ENCODE measurements at places on chromosomes 2 and 18.

DNA sequence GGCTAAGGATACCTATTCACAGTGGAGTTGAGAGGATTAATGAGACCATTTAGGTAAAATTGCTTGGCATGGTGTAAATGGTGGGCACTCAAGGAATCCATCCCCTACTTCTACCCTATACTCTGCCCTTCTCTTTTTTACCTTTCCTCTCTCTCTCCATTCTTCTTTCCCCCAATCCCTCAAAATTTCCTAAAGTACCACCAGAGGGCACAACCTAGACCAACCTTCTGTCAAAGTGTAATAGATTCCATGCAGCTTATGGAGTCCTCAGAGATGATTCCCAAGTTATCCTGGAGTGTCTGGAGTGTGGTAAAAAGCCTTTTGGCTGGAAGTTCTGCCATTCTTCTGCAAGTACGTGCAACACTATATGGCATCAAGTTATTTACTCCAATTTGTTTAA is 33.0 kb upstream of the CCDC195 start:
- DNase-seq, result no peak

GRCh38 chr2:144261336-144261735 is 258.6 kb downstream of the ZEB2 start:
- no peak for DNase-seq

GRCh38 chr18:66235206-66235605 is 368.7 kb downstream of the CDH19 start:
- no peak for DNase-seq

GRCh38 chr2:238408615-238409340 is 17.9 kb upstream of the ASB1 start:
- no peak for DNase-seq

DNA sequence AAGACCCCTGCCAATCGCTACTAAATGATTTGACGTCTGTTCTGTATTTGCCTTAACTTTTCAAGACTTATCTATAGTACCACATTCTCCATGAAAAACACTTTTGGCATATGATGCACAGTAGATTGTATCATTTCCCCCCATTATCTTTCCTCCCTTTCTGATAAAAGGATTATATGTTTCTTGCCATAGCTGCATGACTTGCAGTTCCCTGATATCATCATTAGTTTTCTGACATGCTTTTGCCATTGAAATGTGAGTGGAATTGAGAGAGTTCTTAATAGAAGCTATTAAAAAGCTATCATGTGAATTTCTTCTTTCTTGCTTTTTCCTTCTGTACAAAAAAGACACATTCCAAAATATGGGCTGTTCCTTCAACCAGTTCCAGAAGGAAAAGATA is 130.3 kb downstream of the TMEFF2 start:
- no peak for DNase-seq

- no peak for DNase-seq
These were observed 142.3 kb downstream of the ABCA12 start for GRCh38 chr2:214995926-214996670.

DNA sequence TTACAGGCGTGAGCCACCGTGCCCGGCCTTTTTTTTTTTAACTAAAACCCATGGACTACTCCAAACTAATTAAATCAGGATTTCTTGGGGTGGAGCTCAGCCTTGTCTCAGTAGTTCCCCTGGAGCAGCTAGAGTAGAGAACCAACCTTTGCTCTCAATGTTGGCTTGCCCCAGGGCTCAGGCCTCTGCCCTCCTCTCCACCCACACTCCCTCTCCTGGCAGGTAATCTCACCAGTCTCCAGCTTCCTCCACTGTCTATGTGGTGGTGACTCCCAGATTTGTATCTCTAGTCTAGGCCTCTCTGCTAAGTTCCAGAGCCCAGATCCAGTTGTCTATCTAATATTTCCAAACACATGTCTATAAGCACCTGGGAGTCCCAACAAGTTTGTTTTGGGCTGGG is 9.6 kb upstream of the MTA3 start:
- DNase-seq, result no peak

- DNase-seq, result no peak
These were observed 158.0 kb downstream of the CELF4 start for GRCh38 chr18:37407571-37407970.

DNA sequence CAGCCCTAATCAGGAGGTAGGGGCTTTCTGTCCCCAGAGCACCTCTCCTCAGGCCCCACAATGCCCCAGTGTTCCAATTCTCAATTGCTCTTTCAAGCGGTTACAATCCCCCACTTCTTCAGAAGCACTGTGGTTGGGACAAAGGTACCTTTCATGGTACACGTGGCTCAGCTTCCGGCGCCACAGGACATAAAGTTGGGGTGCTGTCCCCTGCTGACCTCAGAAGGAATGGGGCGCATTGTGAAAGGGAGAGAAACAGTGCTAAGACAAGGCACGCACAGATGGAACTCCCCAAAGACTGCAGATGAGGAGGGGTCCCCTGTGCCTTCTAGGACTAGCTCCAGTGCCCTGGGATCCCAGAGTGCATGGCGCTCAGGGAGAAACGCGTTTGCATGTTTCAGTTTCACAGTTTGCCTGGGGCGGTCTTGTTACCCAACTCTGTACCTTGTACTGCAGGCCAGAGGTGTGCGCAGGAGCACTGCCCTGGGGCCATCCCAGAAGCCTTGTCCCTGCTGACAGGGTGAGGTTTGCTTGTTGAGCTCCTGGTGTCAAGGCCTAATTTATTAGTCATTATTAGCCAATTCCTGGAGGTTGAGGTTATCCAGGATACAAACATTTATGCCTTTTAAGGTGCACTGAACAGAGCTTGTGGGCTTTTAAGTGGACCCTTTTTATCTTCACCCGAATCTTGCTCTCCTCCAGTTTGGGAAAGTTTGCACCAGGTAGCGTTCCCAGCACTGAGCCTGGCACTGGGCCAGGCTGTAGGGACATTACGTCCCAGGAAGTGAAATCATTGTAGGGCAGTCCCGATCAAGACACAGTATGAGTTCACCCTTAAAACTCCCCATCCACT is 7.6 kb downstream of the CNDP1 start:
- no peak for DNase-seq

- peak; percentile 29 for DNase-seq
These were observed 12.0 kb upstream of the C2orf66 start for GRCh38 chr2:196821195-196821594.

DNA sequence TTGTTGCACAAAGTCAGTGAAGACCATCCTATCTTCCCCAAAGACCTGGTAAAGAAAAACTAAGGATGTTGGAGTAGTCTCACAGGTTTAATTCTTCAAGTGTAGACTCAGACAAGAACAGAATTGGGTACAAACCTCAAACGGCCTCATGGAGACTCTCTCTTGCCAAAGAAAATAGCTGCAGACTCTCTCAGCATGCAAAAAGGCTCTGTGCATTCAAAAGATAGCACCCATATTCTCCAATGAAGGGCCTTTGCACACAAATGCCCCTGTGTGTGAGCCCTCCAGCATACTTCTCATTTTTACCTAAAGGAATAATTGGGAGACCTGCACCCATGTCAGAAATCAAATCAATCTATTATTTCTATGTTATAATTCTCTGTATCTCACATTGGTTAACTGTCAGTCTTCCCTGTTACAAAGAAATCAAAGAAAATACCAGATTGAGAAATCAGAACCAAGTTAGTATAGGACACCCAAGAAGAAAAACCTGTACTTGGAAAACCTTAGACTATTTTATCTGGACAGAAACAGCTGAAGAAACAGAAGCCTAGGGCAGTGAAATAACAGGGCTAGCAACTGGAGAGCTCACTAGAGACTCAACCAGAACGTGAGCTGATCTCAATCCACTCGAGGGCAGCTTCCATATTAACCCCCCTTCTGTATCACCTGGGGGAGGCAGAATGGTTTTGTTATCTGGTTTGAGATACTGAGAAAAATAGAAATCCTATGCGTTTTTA is 134.7 kb upstream of the DNAJC10 start:
- DNase-seq, result no peak

DNA sequence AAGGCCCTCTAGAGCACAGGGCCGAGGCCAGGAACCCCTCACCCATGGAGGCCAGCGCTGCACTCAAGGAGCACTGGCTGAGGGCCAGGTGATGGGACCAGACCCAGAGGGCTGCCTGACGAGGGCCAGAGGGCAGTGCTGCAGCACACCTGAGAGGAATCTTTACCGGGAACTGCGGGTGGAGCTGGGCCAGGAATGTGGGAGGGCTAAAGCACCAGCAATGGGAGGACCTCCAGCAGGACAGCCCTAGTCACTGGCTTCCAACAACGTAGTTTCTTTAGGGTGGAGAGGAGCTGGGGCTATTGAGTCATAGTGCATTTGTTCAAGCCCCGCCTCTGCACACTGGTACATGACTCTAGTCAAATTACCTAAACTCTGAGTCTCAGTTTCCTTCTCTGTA is 143.4 kb downstream of the TMEM17 start:
- DNase-seq, result no peak

GRCh38 chr2:27915874-27916273 is 25.3 kb downstream of the BABAM2 start:
- no peak for DNase-seq

DNA sequence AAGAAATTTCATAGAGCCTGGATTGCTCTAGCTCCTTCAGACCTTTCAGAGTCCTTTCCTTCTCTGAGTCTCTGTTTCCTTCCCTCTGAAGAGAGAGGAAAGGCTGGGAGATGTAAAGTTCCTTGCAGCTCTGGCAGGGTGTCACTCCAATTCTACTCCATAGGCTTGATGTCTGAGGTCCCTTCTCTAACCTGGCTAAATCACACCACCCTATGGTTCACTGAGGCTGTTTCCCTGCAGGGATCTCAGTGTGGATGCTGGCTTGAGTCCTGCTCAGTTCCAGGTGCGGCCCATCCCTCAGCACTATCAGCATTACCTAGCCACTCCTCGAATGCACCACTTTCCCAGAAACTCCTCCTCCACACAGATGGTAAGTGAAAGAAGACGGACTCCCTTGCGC is 209.7 kb downstream of the LOXHD1 start:
- no peak for DNase-seq

DNA sequence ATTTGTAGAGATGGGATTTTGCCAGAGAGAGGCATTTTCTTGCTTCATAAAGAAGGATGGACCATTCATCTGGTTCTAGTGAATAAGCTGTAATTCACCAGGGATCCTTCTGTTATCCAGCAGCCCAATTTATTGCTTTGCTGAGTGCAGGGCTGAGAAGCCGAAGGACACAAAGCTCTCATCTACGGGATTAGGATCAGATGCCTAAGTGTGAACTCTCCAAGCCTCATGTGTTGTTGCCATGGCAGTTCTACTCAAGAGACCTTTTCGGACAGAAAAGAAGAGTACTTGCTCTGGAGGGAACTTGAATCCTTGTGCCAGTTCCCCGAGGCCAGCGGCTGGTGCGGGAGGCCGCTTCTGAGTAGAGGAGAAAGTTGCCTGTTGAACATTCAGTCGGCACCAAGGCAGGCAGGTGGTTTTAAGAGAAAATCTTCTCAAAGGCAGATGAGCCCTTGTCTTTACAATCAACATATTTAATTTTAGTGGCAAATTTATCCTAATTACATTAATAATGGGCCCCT is 38.4 kb upstream of the MBP start:
- no peak for DNase-seq

- DNase-seq, result no peak
These were observed 168.6 kb upstream of the CWC22 start for GRCh38 chr2:180175736-180176135.

- no peak for DNase-seq
These were observed 27.3 kb downstream of the SLC4A10 start for GRCh38 chr2:161651547-161651946.

DNA sequence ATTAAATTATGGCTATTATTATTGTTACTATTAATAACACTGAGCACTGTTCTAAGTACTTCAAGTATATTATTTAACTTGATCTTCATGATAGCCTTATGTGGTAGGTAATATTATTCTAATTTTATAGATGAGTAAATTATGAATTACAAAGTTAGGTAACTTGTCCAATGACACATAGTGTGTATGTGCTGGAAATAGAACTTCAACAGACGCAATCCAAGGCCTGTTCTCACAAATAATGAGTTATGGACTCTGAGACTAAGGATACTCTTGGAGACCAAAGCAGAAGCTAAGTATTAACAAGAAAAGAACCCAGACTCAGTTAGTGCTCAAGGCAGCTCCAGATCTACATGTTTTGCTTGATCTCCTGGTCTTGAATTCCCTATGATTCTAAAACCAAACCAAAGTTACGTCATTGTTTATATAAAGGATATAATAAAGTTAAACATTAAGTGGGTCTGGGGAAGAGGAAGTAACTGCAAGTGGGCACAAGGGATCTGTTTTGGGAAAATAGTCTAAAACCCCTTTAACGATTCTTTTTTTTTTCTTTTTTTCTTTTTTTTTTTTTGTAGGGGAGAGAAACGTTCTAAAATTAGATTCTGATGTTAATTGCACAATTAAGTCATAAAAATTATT is 211.3 kb downstream of the ERBB4 start:
- DNase-seq, result no peak

- DNase-seq, result no peak
These were observed 181.0 kb upstream of the HNRNPA3 start for GRCh38 chr2:177031438-177032180.

- peak; percentile 91 for DNase-seq
These were observed 49.1 kb downstream of the ADI1 start for GRCh38 chr2:3470166-3470651.

DNA sequence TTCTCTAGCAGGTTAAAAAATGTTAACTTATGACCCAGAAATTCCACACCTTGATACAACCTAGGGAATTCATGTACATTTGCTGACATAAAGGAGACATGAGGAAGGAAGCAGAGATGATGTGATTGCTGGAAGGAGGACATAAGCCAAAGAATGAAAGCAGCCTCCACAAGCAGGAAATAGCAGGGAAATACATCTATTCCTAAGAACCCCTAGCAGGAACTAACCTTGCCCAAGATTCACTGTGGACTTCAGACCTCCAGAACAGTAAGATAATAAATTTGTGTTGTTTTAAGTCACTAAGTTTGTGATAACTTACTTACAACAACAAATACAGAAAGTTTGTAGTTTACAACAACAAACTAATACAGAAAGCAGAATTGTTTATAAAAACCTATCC is 4.6 kb upstream of the DSG4 start:
- no peak for DNase-seq

DNA sequence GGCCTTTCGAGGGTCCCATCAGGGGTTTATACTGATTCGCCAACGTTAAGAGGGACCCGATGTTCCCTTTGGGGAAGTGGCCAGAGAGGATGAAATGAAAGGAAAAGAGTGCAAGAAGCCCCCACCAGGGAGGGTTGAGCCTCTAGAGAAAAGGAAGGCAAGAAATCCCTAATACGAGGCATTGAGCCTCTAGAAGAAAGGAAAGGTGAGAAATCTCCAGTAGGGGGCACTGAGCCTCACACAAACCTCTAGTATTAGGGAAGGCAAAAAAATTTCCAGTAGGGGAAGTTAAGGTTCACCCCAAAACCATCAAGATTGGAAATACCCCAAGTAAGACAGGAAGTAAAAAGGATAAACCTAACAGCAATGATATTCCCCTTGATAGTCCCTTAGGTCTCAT is 9.8 kb upstream of the SAP130 start:
- no peak for DNase-seq

All from AG20443 (cell line).